ENCODE measurements at places on chromosomes 5 and 9.

GRCh38 chr5:137665678-137666460, 70.0 kb downstream of the KLHL3 start:
- DNase-seq, result peak; percentile 41

DNA sequence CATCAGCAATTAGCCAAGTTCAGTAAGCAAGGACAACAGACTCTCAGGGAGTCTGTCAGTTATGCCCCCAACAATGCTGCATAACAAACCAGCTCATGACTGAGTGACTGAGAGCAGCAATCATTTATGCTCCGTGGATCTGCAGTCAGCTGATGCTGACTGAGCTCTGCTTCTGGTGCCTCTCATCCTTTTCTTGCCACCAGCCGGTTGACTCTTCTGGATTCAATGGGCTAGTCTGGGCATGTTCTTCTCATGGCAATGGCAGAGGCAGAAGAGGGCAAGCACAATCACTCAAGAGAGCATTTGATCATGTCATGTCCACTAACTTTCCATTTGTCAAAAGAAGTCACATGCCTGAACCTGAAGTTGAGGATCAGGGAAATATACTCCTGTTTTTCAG, 157.0 kb upstream of the NTRK2 start:
- DNase-seq, result no peak

DNA sequence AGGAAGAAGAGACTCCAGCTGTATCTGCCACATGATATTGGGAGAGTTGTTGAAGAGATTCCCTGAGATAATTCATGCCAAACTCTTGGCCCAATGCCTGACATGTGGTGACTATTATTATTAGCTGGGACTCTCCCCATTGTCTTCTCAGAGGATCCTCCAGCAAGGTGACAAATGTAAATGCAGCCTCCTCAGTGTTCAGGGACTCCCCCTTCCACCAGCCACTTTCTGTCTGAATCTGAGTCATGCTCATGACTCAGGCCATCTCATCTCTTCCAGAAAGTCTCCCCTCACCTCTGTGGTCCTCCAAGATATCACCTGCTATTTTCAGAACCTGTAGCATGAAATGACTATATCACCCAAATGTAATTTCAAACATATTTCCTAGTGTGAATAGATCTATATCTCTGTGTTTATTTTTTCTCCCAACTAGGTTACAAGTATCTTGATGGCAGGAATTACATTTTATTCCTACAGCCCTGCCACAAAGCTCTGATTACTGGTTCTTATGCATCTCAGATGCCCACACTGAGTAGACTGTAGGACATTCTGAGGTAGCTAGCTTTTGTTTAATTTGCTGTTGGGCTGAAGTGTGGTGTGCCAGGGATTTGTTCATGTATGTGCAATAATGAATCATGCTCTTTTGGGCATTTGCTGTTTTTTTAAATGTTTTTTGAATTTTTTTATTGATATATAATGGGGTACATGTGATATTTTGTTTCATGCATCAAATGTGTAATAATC, 126.6 kb upstream of the IL12B start:
- DNase-seq, result no peak

GRCh38 chr5:152400846-152401245, 4.2 kb downstream of the NMUR2 start:
- no peak for DNase-seq

DNA sequence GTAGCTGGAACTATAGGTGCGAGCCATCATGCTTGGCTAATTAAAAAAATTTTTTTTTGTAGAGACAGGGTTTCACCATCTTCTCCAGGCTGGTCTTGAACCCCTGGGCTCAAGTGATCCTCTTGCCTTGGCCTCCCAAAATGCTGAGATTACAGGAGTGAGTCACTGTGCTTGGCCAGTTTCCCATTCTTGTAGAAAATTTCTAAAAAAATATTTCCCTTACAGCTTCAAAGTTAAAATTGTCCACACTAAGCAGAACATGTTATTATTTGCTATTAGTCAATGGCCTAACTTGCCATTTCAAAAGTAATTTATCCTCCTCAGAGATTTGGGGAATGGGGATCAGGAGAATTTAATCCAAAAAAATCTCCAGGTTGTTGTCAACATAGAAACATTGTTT, 40.1 kb downstream of the SLC38A9 start:
- DNase-seq, result no peak
